ENCODE measurements at places on chromosomes 3 and 15.

DNA sequence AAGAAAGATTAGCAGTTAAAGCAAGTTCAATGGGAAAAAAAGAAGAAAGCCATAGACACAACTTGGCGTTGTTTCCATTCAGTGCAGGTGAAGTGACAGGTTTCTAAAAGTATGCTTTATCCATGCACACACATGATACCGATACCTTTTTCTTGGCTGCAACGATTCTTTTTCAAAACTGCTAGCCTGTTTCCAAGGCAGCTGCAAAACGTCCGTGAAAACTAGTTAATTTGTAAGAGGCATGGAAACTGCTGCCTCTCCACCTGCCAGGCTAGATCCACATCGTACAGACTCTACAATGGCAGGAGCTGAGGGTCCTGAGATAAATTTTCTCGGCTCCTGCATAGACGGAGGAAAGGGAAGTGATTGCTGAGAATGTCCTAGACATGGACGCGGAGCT lies 128.9 kb upstream of the ICE2 start:
- DNase-seq = no peak

DNA sequence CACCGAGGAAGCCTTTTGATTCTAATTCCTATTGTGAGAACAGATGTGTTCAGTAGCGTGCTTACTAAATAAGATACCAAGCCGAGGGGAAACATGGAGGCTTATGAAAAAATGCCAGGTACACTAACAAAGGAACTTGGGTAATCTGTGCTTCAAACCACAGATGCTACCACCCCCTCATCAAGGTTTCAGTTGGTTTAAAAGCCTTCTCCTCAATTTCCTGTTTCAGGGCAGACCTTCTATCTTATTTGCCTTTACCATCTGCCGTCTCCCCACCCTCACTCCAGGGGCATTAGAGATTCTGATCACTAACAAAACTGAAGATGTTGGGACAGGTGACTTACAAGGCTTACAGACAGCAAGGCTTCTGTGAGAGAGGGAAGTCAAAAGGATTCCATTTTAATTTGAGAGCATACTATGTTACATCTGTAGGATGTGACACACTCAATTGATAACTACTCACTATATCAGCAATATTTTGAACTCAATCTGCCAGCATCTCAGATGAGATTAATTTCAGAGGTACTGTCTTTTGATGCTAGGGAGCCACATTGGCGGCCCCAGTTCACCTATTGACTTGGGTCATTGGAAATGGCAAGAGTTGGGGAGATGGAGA lies 60.6 kb upstream of the PLCL2 start:
- DNase-seq = no peak

- peak; percentile 74 for DNase-seq
Observed at GRCh38 chr3:84836961-84837360, 121.8 kb upstream of the CADM2 start.

- DNase-seq = no peak
Observed at GRCh38 chr3:120349855-120350125, 636 bp upstream of the LRRC58 start.

DNA sequence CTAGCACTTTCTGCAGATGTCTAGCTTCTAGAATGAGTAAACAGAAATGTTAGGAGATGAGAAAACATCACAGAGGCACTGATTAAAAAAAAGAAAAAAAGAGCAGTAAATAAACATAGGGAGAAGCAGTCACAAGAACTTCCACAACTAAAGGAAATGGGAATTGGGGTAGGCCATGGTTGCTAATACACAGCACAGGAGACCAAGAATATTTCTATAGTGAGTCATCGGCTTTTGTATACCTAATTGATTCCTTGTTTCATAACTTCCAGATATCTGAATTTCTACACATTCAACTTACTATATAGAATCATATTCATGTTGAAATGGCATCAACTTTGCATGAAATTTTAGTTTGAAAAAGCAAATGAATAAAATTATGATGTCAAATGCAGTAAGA lies 47.3 kb upstream of the TCF12 start:
- DNase-seq = peak; percentile 7

- no peak for DNase-seq
Observed at GRCh38 chr3:130688015-130688688, 58.5 kb downstream of the PIK3R4 start.

- DNase-seq = no peak
Observed at GRCh38 chr3:121228971-121229370, 316.8 kb downstream of the POLQ start.

Measured in iPS-NIHi11 (cell line).